ENCODE measurements at places on chromosomes 2 and 18.

DNA sequence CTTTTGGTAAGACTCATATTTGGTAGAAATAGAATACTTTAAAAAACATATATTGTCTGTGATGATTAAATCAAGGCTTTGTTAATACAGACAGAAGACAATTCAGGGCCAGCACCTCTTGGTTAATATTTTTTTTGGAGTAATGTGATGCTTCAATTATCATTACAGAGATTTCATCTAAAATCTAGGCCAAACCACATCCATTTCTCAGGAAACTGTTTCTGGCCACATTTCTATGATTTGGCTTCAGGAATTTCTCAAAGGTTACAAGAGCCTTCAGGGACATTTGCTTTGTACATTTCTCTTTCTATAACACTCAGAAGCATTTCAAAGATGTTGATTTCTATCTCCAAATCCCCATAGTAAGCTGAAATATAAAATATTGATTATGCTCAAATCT is 614.9 kb downstream of the LRP1B start:
- DNase-seq = no peak

GRCh38 chr18:5395860-5396448 is 100.4 kb upstream of the ZBTB14 start:
- no peak for DNase-seq

DNA sequence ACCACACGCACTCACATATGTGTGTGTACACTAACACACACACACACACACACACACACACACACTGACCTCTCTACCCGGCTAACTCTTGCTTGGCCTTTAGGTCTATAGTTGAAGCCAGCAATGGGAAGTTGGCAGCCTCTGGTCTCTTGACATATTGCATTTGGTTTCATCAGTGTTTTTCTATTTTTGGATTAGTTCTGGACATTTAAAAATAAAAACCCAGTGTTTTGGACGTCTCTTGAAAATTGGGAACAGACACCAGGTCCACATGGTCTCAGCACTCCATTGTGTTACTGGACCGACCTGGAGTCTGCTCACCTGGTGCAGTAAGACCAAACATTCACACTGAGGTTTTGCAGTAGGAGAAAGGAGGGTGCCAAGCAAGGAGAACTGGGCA is 50.4 kb upstream of the AFF3 start:
- no peak for DNase-seq

DNA sequence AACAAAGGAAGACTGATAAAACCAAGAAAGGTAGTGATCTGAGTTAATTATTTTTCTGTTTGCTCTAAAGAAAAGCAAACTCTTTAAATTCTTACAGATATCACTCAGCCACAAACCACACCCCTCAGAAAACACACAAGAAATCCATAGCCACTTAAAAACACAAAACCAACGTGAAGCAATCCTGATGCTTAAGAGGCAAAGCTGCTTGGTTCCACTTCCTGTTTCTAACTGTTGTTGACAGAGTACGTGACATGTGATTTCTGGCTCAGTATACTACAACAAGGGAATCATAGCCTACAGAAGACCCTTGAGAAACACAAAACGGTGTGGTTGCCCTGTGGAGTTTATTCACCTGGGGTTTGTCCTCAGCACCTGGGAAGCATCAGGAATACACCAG is 240.9 kb upstream of the APCDD1 start:
- peak; percentile 41 for DNase-seq

GRCh38 chr2:68878753-68879152 is 7.6 kb upstream of the BMP10 start:
- DNase-seq = no peak

- no peak for DNase-seq
Measured at GRCh38 chr18:37339701-37340215, 225.8 kb downstream of the CELF4 start.

DNA sequence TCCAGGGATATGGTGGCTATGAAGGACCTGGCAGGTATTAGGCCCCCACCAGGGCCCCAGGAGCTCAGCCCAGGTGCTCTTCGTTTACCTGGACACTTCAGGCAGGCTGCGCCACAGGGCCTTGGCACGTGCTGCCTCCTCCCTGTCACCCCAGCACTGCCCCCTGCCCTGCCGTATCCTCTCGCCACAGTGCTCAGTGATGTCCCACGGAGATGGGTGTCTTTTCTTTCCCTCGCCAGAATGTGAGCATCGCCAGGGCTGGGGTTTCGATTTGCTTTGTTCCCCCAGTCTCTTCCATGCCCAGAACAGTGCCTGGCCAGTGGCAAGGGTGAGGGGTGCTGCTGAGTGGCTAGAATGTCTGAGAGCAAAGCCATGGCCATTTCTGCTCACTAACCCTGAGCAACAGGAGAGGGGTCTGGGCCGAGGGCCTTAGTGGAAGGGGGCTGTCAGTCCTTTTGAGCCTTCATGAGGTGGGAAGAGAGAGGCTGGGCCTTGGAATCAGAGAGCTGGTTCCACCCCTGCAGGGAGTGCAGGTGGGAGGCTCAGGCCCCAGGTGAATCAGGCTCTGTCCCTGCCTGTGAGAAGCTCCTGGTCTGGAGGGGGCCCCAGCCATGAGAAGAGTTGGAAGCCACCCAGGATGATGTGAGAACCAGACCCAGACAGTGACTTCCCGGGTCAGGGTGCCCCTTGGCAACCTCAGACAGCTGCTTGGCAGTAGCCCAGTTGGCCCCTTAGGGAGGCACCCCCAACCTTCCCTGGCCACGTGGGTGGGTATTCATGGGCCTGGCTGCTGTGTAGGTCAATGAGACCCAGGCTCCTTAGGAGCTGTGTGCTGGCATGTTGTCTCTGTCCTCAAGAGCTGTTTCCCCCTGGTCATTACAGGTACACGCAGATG is 129.9 kb upstream of the HS6ST1 start:
- DNase-seq = no peak

DNA sequence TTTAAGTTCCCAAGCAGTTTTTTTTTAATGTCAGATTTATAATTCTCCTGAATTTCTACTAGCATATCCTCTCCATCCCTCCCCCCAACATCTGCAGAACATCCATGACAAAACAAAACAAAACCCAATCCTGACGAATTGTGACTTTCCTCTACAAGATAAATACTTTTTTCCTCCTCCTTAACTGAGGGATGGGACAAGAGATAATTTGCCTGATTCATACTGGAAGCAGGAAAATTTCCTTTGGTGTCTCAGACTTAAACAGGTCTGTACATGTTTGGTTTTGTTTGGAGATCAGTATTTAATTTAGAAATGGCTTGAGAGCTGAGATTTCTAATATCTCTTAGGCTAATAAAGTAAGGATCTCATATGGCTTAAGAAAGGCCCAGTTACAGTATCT is 2.2 kb downstream of the CAVIN2 start:
- no peak for DNase-seq

- DNase-seq = no peak
Measured at GRCh38 chr2:85765081-85765731, 11.4 kb downstream of the ATOH8 start.

- no peak for DNase-seq
Measured at GRCh38 chr2:105398336-105399206, at the start of gene FHL2. Gene FHL2 (minus strand): TSS chr2:105399051. CDS start chr2:105386516, 12,535 bp downstream.

DNA sequence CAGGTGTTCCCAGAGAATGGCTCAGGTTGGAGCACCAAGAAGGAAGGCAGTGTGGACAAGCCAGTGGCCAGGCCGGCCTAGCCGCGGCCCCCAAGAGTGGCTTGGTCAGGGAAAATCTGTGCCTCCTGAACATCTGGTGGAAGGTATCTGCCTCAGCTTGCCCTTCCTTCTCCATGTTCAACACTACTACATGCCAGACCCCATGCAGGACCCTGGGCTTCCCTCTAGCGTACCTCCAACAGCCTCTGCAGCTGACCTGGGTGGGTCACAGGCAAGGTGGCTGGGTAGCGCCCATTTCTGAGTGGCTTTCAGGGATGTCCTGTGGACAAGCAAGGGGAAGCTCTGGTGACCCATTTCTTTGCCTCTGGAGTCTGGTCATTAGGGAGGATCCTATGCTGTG is 7.7 kb downstream of the WNT10A start:
- DNase-seq = no peak

- DNase-seq = peak; percentile 63
Measured at GRCh38 chr2:146734042-146734820, 1110.6 kb upstream of the ACVR2A start.

- no peak for DNase-seq
Measured at GRCh38 chr18:74255131-74255616, 36.6 kb downstream of the CYB5A start.

DNA sequence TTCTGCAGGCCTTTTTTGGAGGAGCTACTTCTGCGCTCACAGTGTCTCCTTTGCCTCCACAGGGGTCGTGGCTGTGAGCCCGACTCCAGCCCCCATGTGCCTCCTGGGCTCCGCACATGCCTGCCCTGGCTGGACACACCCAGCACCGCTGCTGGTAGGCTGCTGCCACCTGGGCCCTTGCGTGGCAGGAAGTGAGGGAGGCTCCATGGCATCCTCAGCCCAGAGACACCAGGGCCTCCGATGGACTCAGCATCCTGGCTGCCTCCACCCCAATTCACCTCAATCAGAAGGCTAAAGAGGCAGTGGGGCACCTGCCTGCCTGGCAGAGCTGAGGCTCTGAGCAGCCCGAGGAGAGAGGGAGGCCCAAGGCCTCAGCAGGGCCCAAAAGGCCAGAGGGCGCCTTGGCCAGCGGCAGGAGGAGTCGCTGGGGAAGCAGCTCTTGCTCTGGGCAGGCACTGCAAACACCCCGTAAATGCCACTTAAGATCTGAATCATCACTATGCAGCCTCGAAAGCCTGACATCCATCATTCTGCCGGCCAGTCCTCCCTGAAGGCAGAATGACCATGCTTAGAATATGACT is 68.3 kb upstream of the OTOS start:
- DNase-seq = no peak

- no peak for DNase-seq
Measured at GRCh38 chr2:80292474-80292873, 12.1 kb downstream of the LRRTM1 start.

DNA sequence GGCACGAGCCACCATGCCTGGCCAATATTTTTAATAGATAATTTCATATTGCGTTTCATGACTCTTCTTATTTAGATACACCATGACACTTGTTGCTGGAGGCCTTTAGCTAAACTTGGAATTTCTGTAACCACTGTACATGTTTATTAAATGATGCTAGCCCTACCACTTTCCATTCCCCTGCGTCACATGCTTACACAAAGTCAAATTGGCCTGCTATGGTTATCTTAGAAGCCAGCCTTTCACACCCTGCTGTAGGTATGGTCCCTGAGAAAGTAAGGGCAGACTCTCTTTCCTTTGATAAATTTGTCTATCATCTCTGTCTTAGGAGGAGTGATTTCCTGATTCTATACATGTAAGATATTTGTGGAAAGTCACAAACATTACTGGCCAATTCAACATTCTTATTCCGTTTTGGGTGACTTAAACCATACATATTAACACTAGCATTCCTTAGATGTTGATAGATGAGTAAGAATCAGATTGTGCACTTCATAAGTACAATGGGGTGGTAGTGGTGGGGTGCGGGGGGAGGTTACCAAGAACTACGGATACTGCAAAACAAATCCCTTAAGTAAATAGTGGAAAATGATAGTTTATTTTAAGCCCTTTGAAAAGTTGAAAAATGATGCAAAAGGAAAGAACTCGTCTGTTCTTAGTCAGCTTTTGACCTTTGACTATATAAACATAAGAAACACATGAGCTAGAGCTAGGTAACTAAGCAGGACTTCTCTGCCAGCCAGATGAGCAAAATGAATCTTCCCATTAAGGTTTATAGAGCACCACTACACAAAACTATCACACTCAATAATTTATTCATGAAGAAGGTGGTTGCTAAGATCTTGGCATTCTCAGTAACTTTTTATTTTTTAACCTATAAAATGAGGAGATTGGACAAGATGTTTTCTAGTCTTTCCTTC is 7.9 kb upstream of the NDUFV2 start:
- no peak for DNase-seq

GRCh38 chr2:172460780-172461201 is 33.4 kb downstream of the ITGA6 start:
- DNase-seq = no peak

DNA sequence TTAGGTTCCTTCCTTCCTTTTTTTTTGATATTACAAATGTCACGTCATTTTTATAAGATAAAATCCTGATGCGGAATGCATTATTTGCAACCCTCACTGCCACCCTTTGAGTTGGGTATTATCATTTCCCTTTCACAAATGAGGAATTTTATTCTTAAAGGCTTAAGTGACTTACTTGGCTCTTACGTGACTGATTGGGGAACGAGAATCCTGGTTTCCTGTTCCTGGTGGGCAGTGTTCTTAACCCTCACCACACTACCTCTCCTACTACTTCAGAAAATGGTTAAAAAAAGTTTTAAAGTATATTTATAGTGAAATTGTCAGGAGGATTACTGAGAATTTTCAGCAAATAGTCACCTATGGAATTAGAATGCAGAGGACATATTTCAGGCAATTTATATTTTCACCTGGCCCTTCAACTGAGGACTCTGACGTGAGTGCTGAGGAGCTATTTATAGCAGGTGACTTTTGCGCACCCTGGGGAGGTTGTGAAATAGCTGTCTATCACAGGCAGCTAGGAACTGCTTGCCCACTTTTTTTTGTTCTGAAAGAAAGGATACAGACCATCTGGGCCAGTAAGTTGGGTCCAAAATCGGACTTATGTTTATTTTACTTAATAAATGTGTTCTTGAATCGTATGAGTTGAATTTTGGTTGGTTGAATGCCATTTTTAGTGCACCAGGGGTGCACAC is 18.7 kb upstream of the RASGRP3 start:
- no peak for DNase-seq

DNA sequence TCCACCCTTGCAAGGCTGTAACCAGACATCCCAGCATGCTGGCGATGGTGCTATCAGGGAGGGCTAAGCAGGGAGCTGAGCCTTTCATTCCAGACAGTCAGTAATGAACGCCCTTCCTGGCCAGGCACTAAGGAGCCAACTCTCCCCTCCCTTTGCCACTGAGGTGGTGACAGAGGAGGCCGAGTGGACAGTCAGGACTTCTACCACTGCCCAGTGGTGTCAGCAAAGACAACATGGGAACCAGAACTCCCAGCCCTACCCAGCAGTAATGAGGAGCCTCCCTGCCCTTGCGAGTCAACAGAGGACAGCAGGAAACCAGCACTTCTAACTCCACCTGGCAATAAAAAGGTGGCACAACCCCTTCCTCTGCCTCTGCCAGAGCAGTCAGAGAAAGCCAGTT is 68.6 kb downstream of the ZAP70 start:
- DNase-seq = peak; percentile 60

- no peak for DNase-seq
Measured at GRCh38 chr18:574865-575645, 5.1 kb upstream of the CETN1 start.

- DNase-seq = no peak
Measured at GRCh38 chr2:45470531-45470930, 140.5 kb downstream of the SRBD1 start.

DNA sequence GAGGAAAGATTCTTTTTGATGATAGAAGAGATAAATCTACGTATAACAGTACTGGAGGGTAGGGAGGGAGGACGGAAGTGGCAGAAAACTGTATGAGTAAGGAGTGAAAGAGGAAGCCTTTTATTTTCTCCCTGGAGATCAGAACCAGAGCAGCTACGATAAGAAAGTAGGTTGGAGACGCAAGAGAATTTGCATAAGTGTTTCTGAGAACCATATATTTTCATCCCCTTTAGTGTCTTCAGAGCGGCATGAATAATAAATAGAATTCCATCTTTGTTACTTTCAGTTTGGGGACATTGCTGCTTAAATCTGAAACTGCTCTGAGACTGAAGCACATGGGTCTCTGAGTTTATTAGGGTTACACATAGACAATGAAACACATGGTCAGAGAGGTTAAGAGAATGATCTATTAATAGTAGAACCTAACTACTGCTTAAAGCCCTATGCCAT is 230.2 kb upstream of the TNP1 start:
- no peak for DNase-seq

- DNase-seq = no peak
Measured at GRCh38 chr2:196314780-196315179, 143.4 kb upstream of the STK17B start.

GRCh38 chr2:69456950-69457445 is 19.8 kb upstream of the NFU1 start:
- no peak for DNase-seq

Measured in NCI-H2029 treated with DMSO at 0.1 percent for 48 hours (cell line).